ENCODE measurements at places on chromosomes 7 and 10.

GRCh38 chr10:125060026-125060425 is 100.3 kb downstream of the CTBP2 start:
- no peak for DNase-seq

DNA sequence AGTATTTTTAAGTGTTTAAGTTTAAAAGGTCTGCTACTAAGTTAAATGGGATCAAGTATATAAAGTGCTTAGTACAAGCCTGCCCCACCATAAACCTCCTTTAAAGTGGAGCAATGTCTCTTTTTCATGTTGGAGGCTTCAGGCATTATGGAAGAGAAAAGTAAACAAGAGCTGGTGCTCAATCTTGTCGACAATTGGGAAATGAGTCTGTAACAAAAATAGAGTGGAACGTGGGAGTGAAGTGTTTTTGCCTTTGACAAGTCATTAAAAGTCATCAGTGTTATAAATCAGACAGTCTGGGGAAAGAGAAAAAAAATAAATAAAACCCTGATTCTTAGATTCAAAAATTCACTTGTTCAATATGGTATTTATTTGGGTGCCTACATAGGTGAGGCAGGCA is 44.7 kb downstream of the DNAJC12 start:
- no peak for DNase-seq

- DNase-seq, result no peak
Measured at GRCh38 chr7:22557167-22557566, 57.2 kb upstream of the STEAP1B start.

GRCh38 chr7:138934367-138934766 is 46.8 kb downstream of the KIAA1549 start:
- no peak for DNase-seq
